CD8-positive, alpha-beta memory T cell (primary cell): ENCODE measurements at places on chromosomes 4 and X. TPM values are rescaled to one million over a fixed set of nuclear protein-coding genes. Genes with fewer than 3 reads are reported as not detected.

The DMRTC1 gene
- total RNA-seq = not detected

DNA sequence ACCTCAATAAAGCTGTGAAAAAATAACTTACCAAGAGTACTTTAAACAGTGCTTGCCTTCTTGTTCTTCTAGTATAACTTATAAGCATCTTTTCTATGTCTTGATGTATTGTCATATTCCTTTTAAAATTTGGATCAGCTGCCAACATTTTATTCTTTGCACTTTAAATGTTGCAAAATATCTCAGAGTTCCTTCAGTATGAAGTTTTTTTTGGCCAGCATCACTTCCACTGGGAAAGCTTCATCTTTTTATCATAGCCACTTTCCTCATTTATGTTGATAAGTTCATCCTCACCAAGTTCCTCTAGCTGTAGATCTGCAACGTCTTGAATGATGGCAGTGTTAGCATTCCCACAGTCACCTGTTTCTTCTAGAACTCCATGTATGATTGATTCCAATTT, 24.2 kb downstream of the CXorf58 start:
- DNase-seq = no peak

DNA sequence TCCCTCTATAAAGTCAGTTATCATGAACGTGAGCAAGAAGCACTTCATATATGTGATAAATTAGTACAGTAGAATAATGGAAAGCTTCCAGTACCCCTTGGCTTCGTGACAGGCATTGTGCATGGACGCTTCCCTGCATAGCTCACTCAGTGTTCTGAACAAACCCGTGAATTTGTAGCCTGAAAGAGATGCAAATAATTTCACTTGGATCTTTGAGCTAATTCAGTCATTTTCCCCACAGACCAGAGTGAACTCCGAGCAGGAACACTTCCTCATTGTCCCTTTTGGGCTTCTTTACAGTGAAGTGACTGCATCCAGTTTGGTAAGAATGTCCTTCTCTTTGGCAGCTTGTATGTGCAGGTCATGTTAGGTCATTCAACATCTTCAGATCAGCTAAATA, 50.1 kb downstream of the ADD1 start:
- DNase-seq = no peak

- no peak for DNase-seq
Observed at GRCh38 chr4:33080275-33080674, 2360.1 kb downstream of the PCDH7 start.
